AG09309 (cell line): ENCODE measurements at places on chromosomes 6 and 20.

DNA sequence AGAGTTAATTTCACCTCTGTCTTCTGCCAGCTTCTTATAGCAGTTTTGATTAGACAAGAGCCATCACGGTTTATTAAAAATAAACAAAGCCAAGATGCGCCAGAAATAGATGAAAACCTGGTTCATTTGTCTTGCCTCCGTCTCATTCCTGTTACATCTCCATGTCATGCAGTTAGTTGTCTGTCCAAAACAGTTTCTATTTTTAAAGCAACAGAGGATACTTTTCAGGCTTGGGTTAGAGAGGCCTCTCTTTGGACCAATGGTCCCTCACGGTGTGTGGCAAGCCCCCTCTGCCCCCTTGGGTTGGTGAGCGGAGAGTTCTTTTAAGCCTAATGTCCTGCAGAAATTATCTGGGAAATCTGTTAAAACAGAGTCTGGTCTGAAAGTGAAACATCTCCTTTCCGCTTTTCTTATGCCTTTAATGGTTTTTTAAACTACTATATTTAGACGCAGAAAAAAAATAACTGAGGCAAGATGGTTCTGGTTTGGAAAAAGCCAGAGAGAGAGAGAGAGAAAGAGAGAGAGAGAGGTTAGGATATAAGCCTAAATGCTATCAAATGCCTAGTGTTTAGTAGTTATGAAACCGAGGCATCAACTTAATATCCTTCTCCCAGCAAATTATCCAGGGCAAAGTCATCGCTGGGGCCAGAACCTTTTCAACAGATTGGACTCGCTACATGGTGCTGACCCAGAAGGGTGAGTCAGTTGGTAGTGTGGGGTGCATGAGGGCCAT, 64.5 kb downstream of the ZDHHC14 start:
- no peak for DNase-seq

DNA sequence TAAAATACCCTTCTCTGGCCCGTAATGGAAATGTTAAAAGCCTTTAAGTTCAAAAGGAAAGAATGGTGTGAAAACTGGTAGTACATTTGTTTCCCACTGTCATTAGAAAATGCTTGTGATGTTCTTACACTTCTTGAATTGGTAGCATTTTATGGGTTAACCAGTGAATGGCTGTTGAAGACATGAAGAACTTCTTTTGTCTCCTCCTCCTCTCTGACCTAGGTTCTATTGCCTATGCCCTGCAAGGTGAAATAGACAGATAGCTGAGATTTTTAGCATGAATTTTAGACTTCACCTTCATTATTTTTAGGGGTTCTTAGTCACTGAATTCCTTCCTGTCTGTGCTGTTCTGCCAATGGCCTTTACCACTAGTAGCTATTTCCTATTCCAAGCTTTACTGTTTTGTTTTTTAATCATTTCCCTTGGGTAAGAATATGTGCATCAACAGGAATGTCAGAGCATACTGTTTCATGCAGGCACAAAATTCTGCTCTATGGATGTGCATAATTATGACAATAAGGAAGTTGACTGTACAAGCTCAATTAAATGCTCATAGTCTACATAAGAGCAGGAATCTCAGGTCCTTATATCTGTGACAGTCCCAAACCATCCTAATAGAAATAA, 4.9 kb downstream of the TNFAIP3 start:
- no peak for DNase-seq

- no peak for DNase-seq
Observed at GRCh38 chr6:132811276-132811675, 3.1 kb upstream of the RPS12 start.

DNA sequence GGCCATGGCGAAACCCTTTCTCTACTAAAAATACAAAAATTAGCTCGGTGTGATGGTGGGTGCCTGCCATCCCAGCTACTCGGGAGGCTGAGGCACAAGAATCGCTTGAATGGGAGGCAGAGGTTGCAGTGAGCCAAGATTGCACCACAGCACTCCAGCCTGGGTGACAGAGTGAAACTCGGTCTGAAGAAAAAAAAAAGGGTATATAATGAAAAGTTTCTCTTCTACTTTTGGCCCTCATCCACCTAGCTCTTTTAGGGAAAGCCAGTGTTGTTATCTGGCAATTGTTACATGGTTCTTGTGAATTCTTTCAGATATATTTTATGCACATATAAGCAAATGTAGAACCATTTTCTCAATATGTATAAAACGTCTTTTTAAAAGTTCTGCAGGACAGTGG, 19.0 kb downstream of the KIF3B start:
- DNase-seq = no peak

- DNase-seq = no peak
Observed at GRCh38 chr6:11654876-11655275, 117.3 kb downstream of the TMEM170B start.

DNA sequence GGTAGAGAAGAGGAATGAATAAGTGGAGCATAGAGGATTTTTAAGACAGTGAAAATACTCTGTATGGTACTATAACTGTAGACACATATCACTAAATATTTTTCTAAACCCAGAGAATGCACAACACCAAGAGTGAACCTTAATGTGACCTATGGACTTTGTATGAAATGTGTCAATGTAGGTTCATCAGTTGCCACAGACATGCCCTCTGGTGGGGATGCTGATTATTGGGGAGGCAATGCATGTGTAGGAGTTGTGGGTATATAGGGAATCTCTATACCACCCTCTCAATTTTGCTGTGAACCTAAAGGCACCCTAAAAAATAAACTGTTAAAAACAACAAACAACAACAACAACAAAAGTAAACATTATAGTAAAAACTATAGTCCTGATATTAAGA, 293.7 kb downstream of the RNF144B start:
- no peak for DNase-seq

GRCh38 chr20:1005452-1006027, 3.4 kb upstream of the RSPO4 start:
- DNase-seq = no peak

DNA sequence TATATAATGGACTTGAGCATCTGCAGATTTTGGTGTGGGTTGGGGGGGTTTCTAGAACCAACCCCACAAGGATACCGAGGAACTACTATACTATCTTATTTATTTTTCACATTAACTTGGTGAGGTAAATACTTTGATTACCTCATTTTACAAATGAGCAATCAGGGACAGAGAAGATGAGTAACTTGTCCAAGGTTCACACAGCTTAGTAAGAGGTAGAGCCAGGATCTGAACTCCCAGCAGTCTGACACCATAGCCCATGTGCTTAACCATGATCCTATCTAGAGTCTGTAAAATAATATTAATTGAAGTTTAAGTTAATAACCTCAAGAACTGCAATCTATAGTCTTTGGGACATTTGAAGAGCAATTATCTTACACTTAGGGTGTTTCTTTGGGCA, 28.6 kb downstream of the DHX35 start:
- no peak for DNase-seq
